ENCODE measurements at places on chromosomes 11 and 22.

- DNase-seq = no peak
Observed at GRCh38 chr11:57499983-57500461, 15.5 kb downstream of the SLC43A1 start.

GRCh38 chr22:18001040-18001893 is 23.1 kb downstream of the MICAL3 start:
- peak; percentile 99 for DNase-seq

DNA sequence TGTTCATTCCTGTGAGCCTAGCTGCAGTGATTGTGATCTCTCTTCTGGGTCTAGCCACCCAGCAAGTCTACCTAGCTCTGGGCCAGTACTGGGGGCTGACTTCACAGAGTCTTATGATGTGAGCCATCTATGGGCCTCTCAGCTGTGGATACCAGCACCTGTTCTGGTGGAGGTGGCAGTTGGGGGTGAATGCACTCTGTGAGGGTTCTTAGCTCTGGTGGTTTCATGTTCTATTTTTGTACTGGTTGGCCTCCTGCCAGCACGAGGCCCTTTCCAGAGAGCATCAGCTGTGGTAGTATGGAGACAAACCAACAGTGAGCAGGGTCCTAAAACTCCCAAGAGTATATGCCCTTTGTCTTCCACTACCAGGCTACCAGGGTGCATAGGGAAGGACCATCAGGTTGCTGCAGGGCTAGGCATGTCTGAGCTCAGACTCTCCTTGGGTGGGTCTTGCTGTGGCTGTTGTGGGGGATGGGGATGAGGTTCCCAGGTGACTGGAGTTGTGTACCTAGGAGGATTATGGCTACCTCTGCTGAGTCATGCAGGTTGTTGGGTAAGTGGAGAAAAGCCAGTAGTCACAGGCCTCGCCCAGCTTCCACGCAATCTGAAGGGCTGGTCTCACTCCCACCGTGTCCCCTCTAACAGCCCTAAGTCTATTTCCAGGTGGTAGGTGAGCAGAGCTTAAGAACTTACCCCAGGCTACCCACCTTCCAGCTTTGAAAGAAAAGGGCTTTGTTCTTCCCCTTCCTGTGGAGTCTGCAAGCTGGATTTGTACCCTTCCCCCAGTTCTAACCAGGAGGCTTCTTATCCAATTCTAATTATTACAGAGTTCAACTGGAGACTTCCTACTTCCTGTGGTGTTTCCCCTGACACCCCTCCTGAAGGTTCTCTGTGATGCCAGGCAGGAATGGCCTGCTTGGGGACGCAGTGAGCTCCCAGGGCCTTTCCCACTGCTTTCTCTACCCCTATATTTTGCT is 250.7 kb downstream of the LUZP2 start:
- DNase-seq = no peak

- DNase-seq = no peak
Observed at GRCh38 chr11:114133548-114134329, 74.2 kb downstream of the ZBTB16 start.

DNA sequence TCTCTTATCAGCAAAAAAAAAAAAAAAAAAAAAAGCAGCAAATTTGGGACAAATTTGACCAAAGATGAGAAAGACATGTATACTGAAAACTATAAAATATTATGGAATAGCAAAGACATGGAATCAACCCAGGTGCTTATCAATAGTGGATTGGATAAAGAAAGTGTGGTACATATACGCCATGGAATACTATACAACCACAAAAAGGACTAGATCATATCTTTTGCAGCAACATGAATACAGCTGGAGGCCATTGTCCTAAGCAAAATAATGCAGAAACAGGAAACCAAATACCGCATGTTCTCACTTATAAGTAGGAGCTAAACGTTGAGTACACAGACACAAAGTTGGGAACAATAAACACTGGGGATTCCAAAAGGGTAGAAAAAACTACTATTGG is 1.8 kb upstream of the RNF141 start:
- no peak for DNase-seq

DNA sequence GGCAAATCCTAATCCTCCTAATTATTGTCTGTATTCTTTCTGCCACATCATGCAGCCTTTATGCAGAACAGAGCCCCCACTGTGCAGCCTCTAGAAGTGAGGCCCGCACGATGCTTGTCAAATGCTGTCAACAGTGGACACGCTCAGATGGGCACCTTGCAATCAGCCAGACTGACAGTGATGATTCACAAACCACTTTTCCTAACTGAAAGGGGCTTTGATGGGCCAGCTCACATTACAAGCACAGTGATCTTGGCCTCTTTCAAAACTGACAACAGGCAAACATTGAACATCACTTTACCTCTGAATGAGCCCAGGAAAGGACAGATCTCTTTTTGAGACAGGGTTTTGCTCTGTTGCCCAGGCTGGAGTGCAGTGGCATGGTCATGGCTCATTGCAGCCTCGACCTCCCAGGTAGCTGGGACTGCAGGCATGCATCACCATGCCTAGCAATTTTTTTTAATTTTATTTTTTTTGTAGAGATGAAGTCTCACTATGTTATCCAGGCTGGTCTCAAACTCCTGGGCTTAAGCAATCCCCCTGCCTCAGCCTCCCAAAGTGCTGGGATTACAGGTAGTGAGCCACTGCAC is 18.0 kb upstream of the E2F8 start:
- DNase-seq = no peak

GRCh38 chr22:49760630-49761571 is 66.8 kb downstream of the BRD1 start:
- DNase-seq = no peak

DNA sequence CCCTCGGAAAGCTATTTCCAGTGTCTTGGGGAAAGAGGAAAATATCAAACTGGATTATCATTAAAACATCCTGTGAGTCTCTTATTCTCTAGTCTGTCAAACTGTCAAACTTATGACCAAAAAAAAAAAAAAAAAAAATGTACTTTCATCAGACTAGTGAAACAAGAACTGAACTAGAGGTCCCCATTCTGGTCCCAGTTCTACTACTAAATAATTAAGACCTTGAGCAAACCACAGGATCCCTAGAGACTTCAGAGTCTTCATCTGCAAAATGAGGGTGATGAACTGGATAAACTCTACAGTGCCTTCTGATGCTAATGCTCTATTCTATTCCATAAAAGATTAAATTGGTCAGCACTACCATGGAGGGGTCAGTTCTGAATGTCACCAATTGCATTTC is 105.8 kb downstream of the SERGEF start:
- no peak for DNase-seq

- DNase-seq = no peak
Observed at GRCh38 chr11:111391328-111392124, 12.5 kb upstream of the POU2AF1 start.

- DNase-seq = peak; percentile 64
Observed at GRCh38 chr11:61152816-61153592, 8.2 kb downstream of the VPS37C start.

GRCh38 chr11:127451861-127452260 is 451.3 kb upstream of the KIRREL3 start:
- DNase-seq = no peak

DNA sequence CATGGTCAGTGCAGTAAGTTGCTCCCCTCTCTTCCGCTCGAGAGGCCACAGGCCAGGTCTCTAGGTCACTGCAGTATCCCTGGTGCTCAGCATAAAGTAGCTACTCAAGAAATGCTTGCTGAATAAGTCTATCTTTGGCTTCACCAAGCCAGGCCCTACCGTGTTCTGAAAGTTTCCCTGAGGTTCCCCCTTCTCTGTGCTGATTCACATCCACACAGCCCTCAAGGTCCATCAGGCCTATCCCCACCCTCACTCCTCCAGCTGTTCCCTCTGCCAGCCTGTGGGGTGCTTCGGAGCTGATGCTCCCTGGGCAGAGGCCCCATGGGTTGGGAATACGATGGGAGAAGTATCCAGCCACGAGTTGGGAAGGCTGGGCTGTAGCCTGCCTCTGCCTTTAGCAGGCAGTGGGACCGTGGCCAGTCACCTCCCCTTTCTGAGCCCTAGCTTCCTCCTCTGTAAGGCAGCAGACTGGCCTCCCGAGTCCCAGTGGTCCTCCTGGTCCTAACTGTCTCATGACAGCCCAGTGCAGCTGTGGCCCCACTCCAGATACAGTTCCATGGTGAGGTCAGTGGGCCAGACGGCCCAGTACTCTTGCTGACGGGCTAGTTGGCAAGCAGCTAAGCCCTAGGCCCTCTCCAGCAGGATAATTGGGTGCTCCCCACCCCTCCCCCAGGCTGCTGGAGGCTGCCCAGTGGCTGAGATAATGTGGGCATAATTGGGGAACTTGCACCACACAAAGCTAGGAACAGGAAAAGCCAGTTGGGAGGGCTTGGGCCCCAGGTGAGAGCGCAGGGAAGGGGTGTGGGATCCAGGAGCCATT is 48.2 kb downstream of the NECTIN1 start:
- DNase-seq = no peak

GRCh38 chr11:128451652-128452470 is 135.5 kb downstream of the ETS1 start:
- DNase-seq = no peak

- DNase-seq = no peak
Observed at GRCh38 chr11:118635237-118635591, 27.8 kb downstream of the PHLDB1 start.

DNA sequence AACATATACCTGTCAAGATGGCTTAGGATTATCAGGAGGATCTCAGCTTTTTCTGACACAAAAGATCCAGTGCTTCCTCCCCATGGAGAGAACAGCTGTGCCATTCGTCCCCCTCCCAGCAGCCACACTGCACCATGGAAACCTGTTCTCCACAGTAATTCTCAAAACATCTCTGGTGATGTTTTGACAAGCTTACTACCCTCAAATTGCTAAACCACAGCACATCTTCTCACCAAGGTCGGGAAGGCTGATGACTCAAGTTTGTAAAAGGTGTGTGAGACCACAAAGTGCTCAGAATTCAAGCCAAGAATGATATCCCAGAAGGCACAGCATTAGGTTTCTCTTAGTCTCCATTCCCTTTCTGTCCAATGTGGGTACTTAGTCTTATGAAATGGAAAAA is 3.9 kb upstream of the RAB38 start:
- DNase-seq = no peak

- DNase-seq = no peak
Observed at GRCh38 chr22:46361826-46362202, 26.3 kb downstream of the TRMU start.

GRCh38 chr11:127059750-127060149 is 59.2 kb upstream of the KIRREL3 start:
- no peak for DNase-seq

DNA sequence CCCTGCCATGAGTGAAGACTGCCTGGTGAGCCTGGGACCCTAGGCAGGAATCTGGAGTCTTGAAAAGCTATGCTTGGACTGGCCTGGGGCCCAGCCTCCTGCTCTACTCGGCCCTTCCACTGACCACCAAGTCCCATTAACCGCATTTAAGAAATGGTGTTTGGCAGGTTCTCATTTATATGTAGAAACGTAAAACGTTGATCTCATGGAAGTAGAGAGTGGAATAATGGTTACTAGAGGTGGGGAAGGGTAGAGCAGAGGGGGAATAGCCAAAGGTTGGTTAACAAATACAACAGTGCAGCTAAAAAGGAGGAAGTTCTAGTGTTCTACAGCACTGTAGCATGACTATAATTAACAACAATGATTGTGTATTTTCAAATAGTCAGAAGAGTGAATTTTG is 72.9 kb upstream of the EED start:
- DNase-seq = no peak

- no peak for DNase-seq
Observed at GRCh38 chr11:108960501-108960900, 295.6 kb downstream of the DDX10 start.

DNA sequence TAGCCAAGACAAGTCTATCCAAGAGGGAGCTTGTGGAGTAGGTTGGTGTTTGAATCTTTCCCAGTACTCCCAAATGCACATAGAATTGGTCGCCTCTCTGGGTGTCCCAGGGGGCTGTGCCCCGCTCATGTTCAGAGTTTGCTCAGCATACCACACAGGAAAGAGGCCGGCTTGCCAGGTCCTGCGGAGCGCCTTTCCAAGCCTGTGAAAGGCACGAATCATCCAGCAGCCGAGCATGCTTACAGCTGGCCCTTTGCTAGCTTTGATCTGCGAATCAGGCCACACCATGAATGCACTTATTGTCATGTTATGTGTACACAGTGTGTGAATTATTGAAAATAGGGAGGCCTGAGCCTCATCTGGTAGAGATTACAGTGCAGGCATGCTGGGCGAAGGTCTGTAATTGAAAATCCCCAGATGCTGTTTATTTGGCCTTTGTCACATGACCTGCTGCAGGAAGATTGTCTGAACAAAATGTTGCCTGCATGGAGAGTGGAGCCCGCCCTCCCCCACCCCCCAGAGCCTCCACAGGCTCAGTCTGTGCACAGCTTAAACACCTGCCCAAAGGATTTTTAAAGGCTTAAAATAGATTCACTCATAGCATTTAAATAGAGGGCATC is 163.3 kb upstream of the RASSF10 start:
- peak; percentile 59 for DNase-seq

GRCh38 chr11:1152316-1153104 is 5.2 kb upstream of the MUC5AC start:
- no peak for DNase-seq

DNA sequence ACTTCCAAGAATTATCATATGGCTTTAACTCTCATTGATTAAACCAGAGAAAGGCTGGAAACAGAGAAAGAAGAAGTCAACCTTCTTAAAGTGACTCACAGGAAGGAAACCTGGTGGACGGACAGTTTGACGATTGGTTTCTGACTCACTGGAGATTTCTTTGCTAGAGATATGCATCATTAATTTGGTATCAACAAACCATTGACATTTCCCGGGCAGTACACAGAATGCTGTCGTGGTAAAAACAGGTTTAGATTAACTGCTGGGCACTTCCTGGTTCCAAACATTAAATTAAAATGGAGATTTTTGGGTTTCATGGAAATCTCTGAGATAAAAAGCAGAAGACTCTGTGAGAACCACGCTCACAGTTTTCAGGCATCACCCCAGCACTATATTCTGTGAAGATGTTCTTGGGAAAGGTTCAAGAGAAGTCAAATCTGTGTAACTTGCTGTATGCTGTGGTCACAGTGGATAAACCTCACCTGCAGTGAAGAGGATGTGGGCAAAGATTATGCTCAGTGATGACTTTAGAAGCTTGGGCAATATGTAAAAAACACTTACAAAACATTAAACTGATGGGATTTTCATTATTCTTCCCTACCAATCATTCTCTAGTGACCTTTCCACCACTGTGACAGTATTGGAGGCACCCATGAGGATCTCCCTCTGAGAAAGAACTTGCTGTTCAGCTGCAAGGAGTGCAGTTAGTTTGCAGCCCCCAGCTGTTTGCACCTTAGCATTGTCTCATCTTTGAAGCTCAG is 61.1 kb upstream of the CD44 start:
- DNase-seq = no peak

DNA sequence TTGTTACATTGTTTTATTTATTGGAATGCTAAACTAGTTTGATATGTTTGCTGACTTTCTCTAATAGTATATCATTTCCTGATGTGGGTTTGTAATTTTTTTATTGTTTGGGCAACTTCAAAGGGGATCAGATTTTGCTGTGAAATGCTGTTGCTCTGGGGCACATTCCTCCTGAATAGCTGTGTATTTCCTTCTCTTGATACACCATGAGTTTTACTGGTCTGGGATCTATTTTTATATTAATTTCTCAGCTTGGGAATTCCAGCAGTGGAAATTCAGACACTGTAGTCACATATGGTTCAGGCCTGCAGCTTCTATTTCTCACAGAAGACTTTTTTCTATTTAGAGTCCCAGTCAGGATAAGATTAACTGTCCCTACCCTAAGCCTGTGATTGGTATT is 58.9 kb downstream of the RPUSD4 start:
- DNase-seq = no peak

All from fibroblast of skin of left quadriceps (primary cell).